ENCODE measurements at places on chromosomes 2 and 18.

GRCh38 chr2:197786010-197786877 is 1.1 kb upstream of the BOLL start:
- peak; percentile 38 for DNase-seq

GRCh38 chr2:232418466-232419244 is 12.0 kb downstream of the ALPG start:
- no peak for DNase-seq

GRCh38 chr2:217340176-217340575 is 480.3 kb upstream of the TNP1 start:
- no peak for DNase-seq

DNA sequence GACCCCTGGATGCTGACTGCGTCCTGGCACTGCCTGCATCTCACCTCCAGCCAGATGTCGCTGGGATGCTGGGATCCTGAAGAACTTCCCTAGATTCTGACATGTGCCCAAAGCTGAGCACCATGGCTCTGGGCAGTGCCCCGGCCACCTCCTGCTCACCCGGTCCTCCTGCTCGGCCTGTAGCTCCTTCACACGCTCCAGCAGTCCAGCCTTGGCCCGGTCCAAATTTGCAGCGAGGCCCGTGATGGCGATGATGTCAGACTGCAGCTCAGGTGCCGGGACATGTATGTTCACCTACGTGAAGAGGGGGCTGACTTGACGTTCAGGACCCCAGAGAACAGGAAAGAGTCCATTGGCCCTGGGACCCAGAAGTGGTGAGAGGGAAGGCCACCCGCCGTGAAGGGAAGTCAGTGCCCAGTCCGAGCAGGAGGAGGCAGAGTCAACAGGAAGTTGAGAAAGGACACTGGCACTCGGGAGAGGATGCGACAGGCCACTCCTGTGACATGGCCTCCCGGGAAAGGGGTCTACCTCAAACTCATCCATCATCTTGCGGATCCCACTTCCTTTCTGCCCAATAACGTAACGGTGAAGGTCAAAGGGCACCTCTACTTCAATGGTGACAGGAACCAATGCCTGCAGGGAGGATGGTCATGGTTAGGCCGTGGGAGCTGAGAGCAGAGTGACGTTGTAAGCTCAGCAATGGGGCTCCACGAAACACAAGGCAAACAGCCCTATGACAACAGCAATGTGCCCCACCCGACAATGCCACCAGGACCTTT is 46.7 kb downstream of the ANO7 start:
- DNase-seq: no peak

- DNase-seq: no peak
These were observed 122.6 kb upstream of the SPRED2 start for GRCh38 chr2:65554765-65555591.

GRCh38 chr2:54755641-54756326 is 32.3 kb downstream of the EML6 start:
- no peak for DNase-seq

DNA sequence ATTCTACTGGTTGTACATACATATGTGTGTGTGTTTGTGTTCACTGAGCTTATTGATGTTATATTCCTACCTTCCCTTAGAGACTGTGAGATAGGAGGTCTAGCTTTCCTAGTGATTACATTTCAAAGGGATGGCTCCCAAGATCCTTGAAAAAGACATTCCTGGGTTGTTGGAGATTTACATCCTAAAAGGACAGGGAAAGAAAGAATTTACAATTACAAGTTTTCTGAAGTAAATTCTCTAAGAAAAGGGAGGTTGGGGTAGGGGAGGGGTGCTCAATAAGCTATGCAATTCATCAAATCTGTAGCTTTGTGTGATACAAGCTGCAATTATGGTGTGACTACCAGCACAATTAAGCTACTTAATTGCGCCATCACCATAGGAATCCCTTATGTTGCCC is 284.3 kb downstream of the NUP35 start:
- no peak for DNase-seq

- DNase-seq: no peak
These were observed 898.9 kb downstream of the CPS1 start for GRCh38 chr2:211455216-211455841.

- no peak for DNase-seq
These were observed 40.1 kb downstream of the AOX1 start for GRCh38 chr2:200625958-200626363.

DNA sequence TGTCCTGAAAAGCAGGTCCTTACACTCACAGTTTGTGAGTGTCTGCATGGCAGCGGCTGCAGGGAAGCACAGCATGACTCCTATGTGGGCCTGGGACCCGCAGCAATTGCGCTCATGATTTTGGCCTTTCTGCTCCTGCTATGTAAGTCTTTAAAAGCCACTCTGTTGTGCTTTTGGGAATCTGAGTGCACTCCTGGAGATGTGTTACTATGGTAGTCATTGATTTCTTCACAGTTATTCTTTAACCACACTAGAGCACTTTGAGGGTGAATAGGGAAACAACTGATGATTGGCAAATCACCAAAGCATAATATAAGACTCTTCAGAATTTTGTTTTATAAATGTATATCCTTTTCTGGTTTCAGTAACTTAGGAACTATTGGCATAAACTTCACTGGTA is 40.9 kb downstream of the DSG2 start:
- DNase-seq: no peak

- DNase-seq: peak; percentile 64
These were observed at the start of gene HS6ST1 for GRCh38 chr2:128318776-128319464. TSS of gene HS6ST1 (minus strand) at chr2:128318868. CDS start at chr2:128318563, 305 bp downstream.

GRCh38 chr18:42275949-42276730 is 321.1 kb downstream of the PIK3C3 start:
- no peak for DNase-seq

GRCh38 chr18:53698907-53699306 is 525.6 kb downstream of the MBD2 start:
- no peak for DNase-seq

DNA sequence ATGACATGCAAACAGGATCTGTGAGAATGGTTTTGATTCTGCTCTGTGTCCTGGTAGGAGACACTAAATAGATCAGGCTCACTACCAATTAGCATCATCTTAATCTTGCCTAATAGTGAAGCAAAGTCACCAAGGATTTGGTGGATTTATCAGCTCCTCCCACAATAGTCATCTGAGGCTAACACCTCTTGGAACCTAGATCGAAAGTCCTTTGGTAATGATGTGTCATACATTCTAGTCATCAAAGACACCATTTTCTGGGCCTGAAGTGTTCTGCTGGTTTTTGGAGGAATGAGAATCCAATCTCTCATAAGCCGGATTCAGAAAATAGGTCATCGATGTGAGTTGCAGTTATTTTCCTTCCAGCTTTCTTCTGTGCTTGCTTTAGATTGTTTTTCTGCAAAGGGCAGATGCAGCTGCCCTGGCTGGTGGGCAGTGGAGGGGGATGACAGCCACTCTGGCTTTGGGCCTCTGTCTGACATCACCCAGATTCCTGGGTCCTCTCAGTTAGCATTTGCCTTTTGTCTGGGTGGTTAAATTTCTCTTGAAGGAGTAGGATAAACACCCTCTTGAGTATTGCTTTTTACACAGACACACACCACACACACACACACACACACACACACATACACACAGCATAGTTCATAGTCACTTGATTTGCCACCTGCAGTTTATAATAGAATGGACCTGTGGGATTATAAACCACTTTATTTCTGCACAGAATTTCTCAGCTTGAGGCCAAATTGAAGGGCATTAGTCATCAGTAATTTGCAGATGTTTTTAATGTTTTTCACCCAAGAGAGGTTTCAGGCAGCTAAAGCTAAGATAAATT is at the start of gene MYO3B:
MYO3B (plus strand) TSS at position 198 of the 832 bp plus-strand sequence; CDS start at position 339, 141 bp downstream.
- DNase-seq: no peak

DNA sequence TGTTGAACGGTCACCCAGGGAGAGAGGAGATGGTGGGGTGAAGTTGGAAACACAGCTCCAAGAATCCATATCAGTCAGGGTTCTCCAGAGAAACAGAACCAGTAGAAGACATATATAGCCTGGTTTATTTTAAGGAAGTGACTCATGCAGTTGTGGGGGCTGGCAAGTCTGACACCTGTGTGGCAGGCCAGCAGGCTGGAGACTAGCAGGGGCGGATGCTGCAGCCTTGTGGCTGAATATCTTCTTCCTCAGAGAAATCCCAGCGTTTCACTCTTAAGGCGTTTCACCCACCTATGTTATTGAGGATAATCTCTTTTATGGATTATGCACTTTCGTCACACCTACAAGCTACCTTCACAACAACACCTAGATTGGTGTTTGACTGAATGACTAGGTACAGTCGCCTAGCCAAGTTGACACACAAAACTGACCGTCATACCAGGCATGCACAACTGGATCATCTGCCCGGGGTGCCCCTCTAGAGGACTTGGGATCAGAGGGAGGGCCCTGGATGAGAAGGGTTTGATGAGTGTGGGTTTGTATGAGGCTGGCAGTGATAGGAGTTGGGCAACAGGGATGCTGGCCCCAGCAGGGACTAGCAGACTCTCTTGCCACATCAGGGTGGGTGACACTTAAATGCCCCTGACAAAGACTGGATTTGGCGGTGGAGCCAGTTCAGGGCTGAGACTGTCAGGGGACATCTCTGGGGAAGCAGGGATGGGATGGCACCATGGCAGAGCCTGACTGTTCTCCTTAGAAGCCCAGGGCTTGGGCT is 23.4 kb downstream of the MROH2A start:
- DNase-seq: no peak

GRCh38 chr18:45218436-45218835 is 396.8 kb upstream of the SLC14A2 start:
- DNase-seq: no peak
